ENCODE measurements at places on chromosomes 2 and 18. TPM values are rescaled to one million over a fixed set of nuclear protein-coding genes. Genes with fewer than 3 reads are reported as not detected.

The PRKAG3 gene
- total RNA-seq: not detected

- DNase-seq: no peak
Measured at GRCh38 chr2:24920809-24921441, 888 bp upstream of the ADCY3 start.

DNA sequence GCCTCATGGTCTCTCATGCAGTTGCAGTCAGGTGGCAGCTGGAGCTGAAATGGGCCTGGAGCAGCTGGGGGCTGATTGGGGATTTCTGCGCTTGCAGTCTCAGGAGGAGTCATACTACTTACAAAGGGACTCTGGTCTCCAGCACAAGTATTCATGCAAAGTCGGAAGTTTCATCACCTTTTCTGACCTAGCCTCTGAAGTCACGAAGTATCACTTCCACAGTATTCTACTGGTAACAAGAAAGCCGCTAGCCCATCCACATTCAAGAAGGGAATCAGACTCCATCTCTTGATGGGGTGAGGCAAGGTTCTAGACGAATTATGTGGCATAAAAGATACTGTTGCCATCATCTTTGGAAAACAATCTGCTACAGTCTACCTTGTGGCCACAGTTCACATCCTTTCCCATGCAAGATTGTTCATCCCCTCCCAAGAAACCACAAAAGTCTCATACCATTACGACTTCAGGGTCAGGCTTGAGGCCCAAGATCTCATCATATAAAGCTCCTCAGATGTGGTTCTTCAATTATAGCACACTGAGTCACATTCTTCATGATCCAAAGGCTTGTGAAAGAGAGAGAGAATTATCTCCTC, 95.3 kb downstream of the SMC6 start:
- DNase-seq: peak; percentile 55

The APLF gene
- total RNA-seq: 3.4 TPM

The MERTK gene
- total RNA-seq: 0.46 TPM

All from LHCN-M2 (cell line).